Neural crest cell (in vitro differentiated cells): ENCODE measurements at places on chromosomes 11 and 22.
A peak's percentile ranks its signal among the peaks of the same experiment; 100 is the strongest.

DNA sequence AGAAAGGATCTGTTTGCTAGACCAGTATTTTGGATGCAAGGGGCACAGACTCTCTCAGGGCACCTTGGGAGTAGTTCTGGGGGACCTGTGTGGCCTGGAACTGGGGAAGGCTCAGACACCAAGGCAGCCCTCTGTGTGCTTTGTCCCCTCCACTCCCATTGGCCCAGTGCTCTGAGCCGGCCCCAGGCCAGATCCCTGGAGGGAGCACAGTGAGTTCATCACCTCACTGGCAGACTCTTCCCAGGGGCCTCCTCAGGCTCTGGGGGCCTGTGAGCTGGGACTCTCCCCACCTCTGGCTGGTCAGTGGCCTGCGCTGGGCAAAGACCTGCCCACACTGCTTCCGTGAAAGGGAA is 51.7 kb downstream of the CHRDL2 start:
- DNase-seq, result no peak

GRCh38 chr22:44780876-44781449 is 28.6 kb downstream of the ARHGAP8 start:
- no peak for DNase-seq

DNA sequence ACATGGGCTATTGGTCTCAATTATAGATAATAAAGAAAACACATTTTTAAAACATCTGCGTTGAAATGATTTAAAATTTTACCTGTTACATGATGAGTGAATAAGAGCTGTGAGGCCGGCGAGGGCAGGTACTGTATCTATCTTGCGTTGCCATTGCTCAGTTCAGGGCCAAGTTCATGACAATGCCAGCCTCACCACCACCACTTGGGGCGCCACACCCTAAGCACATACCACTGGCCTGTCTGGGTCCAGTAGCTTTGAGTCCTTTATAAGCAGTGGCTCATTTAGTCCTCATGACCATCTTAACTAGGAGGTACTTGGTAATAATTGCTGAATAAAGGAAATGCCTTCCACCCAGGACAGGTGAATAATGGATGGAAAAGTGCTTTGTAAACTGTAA is 14.5 kb upstream of the MB start:
- peak; percentile 35 for DNase-seq

DNA sequence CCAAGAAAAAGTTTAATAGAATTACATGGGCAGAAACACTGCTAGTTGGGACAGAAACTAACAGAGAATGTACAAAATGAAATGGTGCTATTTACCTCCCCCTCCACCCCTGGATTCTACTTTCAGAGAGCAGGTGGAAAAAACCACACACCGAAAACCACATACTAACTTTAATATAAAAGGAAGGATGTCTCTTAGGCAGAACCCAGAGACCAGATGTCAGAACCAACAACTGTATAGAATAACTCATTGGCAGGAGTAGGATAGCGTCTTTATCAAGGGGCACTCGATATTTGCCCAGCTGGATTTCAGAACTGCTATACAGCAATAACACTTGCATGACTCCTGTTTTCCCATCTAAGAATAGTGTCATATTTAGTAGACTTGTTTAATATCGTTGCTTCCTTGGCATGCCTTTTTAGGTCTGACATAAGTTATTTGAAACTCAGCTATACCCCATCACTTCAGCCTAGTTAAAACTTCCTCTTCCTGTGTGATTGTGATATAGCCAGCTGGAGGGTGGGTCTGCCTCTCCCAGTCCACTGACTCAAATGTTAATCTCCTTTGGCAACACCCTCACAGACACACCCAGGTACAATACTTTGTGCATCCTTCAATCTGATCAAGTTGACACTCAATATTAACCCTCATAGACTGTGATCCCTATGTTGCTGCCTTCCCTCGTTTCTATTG is 1.2 kb downstream of the SLC22A25 start:
- no peak for DNase-seq

- no peak for DNase-seq
These were observed 9.8 kb downstream of the PICK1 start for GRCh38 chr22:38067028-38067415.

- no peak for DNase-seq
These were observed 4.7 kb upstream of the DGAT2 start for GRCh38 chr11:75763846-75764245.
